ENCODE measurements at places on chromosomes 16 and 17.

GRCh38 chr17:57308543-57309186, 52.3 kb downstream of the MSI2 start:
- no peak for DNase-seq

- DNase-seq, result no peak
These were observed 140.1 kb downstream of the CYLD start for GRCh38 chr16:50881956-50882355.

DNA sequence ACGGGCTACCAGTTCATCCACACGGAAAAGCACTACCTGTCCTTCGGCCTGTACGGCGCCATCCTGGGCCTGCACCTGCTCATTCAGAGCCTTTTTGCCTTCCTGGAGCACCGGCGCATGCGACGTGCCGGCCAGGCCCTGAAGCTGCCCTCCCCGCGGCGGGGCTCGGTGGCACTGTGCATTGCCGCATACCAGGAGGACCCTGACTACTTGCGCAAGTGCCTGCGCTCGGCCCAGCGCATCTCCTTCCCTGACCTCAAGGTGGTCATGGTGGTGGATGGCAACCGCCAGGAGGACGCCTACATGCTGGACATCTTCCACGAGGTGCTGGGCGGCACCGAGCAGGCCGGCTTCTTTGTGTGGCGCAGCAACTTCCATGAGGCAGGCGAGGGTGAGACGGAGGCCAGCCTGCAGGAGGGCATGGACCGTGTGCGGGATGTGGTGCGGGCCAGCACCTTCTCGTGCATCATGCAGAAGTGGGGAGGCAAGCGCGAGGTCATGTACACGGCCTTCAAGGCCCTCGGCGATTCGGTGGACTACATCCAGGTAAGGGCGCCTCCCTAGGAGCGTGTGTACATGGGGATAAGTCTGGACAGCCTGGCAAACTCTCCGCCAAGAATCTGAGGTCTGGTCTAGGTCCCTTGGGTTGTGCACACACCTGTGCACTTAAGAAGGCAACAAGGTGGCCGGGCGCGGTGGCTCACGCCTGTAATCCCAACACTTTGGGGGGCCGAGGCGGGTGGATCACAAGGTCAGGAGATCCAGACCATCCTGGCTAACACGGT, 4.2 kb downstream of the HAS3 start:
- no peak for DNase-seq

GRCh38 chr17:65559804-65560627, 1.4 kb downstream of the AXIN2 start:
- peak; percentile 64 for DNase-seq

DNA sequence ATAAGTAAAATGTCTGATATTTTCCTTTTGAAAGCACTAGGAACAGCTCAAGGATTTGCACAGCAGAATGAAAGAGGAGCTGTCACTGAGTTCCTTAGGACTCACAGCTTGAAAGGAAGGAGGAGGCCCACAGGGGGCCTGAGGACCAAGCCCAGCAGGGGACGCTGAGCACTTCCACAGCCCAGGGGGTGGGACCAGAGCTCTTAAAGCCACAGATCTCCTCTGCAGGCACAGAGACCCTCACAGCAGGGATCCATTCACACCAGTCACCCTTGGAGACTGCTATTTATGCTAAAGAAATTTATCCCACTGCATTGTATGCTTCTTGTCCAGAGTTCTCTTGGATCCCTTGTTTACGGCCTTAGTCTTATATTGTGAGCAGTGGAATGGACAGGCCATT, 253.3 kb downstream of the STX8 start:
- DNase-seq, result no peak

GRCh38 chr16:83248735-83249463, 558.9 kb upstream of the HSBP1 start:
- no peak for DNase-seq

- no peak for DNase-seq
These were observed 111.1 kb downstream of the CACNG3 start for GRCh38 chr16:24367186-24367710.

- DNase-seq, result no peak
These were observed 345.8 kb downstream of the SOX9 start for GRCh38 chr17:72466606-72467005.

Measured in activated T-cell treated with anti-CD3 and anti-CD28 coated beads, Interleukin-2, amount 50 U/mL, for 48 hours (primary cell).